Stimulated activated CD4-positive, alpha-beta T cell treated with anti-CD3 and anti-CD28 coated beads, Interleukin-12 subunit alpha, Interleukin-12 subunit beta, amount 100 ng/mL, for 48 hours (primary cell): ENCODE measurements at places on chromosomes 13 and 19.

- no peak for DNase-seq
These were observed 13.6 kb downstream of the TNFSF13B start for GRCh38 chr13:108283110-108283509.

GRCh38 chr13:59587030-59587429, 576.7 kb downstream of the DIAPH3 start:
- DNase-seq, result no peak

DNA sequence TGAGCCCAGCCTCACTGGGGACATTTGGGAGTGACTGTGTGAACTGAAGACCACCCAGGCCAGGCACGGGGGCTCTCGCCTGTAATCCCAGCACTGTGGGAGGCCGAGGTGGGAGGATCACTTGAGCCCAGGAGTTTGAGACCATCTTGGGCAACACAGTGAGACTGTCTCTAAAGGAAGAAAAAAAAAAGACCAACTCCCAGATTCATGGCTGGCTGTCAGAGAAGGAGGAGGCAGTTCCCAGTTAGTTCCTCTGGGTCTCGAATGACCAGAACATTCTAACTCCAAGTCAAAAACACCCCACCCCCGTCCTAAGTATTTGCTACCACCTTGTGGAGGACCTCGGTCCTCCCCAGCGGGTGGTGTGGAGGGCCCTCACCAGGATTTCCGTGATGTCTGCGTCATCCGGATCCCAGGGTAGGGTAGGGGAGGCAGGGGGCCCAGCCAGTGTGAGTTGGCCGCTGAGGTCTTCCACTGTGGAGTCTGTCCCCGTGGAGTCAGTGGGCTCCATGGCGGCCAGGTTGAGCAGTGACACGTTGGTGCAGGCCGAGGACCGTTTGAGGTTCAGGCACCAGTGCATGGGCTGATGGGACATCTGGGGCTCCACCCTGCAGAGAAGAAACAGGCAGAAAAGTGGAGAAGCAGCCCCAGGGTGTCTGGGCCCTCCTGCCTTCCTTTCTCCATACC, 1.3 kb downstream of the TSKS start:
- DNase-seq, result no peak

DNA sequence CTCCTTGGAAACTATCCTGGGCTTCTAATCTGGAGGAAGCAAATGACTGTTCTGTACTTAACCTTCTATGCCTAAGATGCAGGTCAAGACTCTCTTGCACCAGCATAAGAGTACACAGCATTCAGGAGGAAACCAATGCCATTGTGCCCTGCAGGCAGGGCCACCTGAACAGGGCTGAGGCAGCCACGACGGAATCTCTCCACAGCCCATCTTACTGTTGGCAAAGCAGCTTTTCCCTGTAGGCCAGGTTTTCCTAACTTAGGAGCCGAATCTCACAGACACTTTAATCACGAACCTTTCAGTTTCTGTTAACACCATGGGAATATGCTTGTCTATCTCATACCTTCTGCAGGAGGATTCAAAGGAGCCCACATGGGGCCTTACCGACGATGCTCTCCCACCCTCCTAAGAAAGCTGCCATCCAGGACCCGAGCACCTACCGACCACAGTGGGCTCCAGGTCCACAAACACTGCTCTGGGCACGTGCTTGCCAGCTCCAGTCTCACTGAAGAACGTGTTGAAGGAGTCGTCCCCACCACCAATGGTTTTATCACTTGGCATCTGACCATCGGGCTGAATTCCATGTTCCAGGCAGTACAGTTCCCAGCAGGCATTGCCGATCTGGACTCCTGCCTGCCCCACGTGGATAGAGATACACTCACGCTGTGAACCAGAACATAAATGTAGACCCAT, 2.6 kb downstream of the TUBA3C start:
- DNase-seq, result no peak

- no peak for DNase-seq
These were observed 18.7 kb downstream of the HCN2 start for GRCh38 chr19:608155-609003.

- DNase-seq, result no peak
These were observed 24.6 kb downstream of the LMO7 start for GRCh38 chr13:75660694-75661093.

GRCh38 chr19:40745402-40745780, 4.9 kb downstream of the ACTMAP start:
- DNase-seq, result no peak

DNA sequence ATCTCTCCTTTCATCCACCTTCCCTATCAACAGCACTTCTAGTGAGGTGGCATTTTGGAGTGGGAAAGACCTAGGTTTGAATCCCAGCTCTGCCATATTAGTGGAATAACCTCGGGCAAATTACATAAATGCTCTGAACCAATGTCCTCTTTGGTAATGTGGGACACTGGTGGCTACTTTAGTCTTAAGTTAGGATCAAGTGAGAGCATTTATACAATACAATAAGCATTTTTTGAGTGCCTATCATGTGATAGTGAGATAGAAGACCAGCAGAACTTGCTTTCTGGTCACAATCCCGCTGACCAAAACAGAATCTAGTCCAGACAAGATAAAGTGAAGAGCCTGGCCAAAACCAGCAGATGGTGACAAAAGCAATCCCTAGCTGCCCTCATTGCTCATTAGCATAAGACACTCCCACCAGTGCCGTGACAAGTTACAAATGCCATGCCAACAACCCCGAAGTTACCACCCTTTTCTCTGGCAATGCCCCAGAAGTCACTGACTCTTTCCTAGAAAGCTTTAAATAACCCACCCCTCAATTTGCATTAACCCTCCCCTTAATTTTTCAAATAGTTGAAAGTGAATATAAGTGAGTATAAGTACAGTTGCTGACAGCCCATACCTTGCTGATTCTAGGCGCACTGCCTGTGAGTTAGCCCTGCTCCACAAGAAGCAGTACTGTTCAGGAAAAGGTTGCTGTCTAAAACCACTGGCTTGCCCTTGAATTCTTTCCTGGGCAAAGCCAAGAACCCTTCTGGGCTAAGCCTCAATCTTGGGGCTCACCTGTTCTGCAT, 28.9 kb upstream of the KPNA3 start:
- DNase-seq, result no peak

DNA sequence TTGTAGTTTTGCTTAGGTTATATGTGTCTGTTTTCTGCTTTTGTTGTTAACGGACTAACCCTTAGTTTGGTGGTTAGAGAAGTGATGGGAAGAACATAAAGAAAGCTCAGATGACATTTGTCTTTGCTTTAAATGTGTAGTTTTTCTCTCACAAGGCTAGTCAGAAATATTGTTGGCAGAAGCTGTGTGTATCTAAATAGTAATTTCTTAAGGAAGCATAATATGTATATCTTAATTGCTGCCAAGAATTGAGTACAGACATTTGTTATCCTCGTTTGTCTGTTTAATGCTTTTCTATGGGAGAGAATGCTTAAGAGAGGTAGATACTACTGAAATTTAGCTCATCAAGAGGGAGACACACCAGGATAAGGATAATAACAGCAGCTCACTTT, 2.7 kb downstream of the RGCC start:
- no peak for DNase-seq

- no peak for DNase-seq
These were observed 1.9 kb downstream of the HNRNPA1L2 start for GRCh38 chr13:52644108-52644507.

DNA sequence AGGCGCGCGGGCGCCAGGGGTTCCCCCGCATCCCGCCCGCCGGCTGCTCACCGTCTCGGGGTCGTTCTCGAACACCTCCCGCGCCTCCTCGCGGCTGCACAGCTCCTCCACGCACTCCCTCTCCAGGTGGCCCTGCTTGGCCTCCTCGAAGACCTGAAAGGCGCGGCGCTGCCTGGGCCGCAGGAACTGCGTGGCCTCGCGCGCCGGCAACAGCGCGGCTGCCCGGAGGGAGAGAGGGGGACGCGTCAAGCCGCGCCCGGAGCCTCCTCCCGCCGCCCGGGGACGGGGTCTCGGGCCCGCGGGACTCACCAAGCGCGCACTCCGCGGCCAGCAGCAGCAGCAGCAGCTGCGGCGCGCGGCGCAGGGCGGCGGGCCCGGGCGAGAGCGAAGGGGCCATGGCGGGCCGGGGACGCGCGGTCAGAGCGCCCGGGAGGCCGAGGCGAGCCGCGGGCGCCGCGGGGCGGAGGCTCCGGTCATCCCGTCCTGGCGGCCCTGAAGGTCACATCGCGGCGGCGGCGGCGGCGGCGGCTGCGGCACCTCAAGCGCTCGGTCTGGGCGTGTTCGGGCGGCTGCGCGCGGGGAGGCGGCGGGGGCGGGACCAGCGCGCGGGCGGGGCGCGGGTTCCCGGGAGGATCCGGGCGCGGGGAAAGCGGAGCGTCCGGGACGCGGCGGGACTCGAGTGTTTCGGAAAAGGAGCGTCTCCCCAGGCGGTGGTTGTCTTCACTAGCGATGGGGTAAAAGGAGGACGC, at the start of gene GAS6:
Gene GAS6 (minus strand): TSS at position 553 of the 749 bp plus-strand sequence. CDS start 156 bp downstream, at position 397.
- DNase-seq, result no peak

- DNase-seq, result no peak
These were observed 17.7 kb downstream of the ZNF613 start for GRCh38 chr19:51944798-51945552.

DNA sequence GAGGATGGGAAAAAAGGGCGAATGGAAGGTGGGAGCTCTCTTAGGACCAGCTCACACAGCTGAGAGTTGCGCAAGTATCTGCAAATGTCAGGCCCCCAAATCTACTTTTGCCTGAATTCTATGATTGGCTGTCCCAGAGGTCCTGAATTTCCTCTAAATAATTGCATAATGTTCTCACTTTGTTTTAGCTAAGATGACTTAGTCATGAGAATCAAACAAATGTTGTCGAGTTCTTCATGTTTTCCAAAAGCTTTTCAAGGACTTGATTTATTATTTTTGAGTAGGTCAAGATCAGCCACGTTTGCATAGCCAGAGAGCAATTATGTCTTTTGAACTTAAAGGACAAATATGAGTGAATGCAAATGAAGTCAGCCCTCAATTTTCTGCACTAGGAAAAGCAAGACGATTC, 246.6 kb upstream of the MAB21L1 start:
- DNase-seq, result no peak

GRCh38 chr13:27526516-27526915, 76.2 kb upstream of the MTIF3 start:
- no peak for DNase-seq

GRCh38 chr13:62635161-62635560, 1219.5 kb upstream of the PCDH20 start:
- DNase-seq, result no peak

DNA sequence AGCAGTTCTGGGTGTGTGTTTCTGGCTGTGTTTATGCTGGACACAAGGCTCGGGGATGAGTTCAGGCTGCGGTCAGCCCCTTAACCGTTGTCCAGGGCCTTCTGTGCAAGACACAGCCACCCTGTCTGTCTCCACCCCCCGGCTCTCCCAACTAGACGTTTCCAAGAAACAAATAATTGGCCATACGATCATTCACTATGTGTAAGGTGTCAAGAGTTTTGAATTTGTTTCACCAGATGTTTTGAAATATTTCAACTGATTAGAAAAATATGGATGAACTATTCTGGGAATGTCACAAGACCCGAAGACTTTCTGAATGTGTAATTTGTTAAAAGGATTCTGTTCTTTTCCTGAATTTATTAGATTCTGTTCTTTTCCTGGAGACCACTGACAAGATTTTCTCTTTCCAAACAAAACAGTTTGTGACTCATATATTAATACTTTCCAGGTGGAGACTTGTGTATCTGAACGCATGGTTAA, 318.2 kb downstream of the MYO16 start:
- DNase-seq, result no peak

- no peak for DNase-seq
These were observed 23.5 kb downstream of the DYRK1B start for GRCh38 chr19:39810424-39810823.

DNA sequence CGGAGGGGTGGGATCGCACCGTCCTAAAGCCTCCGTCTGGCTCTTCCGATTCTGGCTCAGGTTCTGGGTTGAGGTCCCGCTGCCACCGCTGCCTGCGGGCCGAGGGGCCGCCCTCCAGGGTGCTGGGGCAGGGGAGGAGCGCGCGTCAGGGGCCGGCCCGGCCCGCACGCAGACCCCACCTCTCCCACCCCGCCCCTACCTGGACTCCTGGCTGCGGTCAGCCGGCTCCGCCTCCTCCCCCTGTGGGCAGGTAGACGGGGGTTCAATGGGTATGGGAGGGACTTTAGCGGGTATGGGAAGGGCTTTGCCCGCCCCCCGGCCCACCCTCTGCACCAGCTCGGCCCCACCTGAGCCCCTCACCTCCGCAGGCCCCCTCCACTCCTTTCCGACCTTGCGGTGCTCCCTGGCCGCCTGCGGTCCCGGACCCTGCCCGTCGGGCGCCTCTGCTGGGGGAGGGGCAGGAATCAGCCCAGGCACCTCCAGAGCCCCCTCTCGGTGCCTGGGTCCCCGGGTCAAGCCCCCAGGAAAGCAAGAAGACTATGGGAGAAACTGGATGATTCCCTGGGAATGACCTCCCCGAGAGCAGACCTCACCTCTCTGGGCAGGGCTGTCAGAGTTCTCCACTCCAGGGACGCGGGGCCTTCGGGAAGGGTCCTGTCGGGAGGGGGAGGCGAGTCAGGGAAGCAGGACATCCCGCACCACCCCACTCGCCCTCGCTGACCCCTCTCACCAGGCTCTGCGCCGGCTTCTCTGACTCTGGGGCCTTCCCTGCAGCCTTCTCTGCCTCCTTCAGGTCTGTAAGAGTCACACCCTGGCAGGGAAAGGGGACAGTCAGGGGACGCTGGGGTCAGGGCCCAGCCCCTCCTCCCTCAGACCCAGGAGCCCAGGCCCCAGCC, 17.0 kb downstream of the EPS8L1 start:
- no peak for DNase-seq

GRCh38 chr19:1366899-1367870, 16.5 kb upstream of the NDUFS7 start:
- DNase-seq, result no peak

DNA sequence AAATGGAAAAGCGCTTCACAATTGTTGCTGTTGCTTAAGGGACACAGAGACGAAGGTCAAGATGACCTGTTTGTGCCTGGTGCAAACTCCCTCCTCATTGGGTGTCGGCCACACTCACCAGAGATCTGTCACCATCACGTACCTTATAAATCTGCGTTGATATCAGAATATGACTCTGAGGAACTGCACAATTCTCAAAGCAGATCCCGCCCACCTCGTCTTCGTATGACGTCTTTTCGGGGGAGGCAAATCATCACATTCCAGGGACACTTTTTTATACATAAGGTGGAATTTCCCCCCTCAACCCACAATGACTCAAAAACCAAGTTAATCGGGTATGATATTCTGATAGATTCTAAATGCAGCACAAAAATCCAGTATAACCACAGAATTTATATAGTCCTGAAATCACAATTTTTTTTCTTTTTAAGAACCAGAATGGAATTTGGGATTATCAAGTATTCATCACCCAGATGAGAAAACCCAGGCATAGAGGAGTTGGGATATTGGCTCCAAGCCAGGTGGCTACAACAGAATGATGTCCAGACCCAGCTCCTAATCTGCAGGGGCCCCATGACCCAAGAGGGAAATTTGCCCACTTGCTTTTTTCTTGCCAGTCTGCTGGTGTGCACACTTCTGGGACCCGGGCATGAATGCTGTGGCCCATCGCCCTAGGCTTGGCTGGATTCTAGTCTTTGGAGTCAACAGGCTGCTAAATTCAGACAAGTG, 50.6 kb upstream of the MTIF3 start:
- no peak for DNase-seq

DNA sequence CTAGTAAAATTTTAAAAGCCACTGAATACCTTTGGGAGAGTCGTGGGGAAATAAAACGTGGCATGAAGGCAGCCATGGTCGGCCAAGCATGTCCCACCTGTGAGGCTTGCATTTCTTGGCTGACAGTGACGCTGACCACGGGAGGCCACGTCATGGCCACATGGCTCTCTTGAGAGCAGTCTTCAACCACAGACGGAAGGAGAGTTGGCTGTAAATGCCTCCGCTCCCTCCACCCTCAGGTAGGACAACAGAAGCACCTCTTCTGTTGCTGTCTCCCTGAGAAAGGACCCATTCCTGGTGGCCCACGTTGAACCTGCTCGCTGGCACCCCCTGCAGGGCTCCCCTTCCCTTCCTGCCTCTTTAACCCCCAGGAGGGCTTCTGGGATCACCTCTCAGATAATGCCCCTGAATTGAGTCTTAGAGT, 10.6 kb upstream of the LRRC25 start:
- no peak for DNase-seq
